Astrocyte of the hippocampus (primary cell): ENCODE measurements at places on chromosomes 3 and 15.
A peak's percentile ranks its signal among the peaks of the same experiment; 100 is the strongest.

- DNase-seq: no peak
Observed at GRCh38 chr3:29502771-29503170, 221.9 kb downstream of the RBMS3 start.

GRCh38 chr3:35078780-35079179 is 560.5 kb upstream of the ARPP21 start:
- DNase-seq: no peak

GRCh38 chr3:76107935-76108570 is 322.7 kb upstream of the ZNF717 start:
- peak; percentile 54 for DNase-seq

DNA sequence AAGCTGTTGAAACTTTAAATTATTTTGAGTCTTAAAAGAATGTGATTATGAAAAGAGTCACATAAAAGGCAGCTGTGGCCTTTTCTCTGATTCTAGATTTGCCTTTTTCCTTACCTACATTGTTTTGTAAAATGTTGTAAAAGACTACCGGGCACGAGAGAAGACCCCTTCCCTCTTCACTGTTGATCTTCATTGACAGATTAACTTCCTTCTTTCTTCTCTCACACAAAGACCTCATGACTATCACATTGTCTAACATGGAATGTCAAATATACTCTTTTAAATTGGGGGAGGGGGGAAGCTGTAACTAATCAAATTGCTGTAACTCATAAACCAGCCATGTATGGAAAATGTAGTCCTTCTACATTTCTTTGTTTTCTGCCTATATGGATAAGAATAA is 68.3 kb downstream of the OCA2 start:
- no peak for DNase-seq

GRCh38 chr15:66875588-66876420 is 173.8 kb downstream of the SMAD6 start:
- no peak for DNase-seq

- peak; percentile 42 for DNase-seq
Observed at GRCh38 chr3:198113206-198114053, 153.4 kb downstream of the LMLN start.
